NCI-H446 treated with DMSO at 0.1 percent for 48 hours (cell line): ENCODE measurements at places on chromosomes 12 and 14.

DNA sequence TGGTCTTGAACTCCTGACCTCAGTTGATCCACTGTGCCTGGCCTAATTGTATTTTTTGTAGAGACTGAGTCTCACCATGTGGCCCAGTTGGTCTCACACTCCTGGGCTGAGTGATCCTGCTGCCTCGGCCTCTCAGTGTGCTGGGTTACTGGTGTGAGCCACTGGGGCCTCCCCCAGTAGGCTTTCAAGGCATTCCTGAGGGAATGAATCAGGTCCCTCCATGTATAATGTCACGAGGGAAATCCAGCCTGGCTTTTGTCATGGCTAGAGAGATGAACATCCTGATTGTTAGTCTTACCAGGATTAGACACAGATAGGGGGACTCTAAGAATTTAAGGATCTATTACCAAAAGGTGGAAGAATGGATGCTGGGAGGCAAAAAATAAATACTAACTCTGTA lies 51.9 kb downstream of the CPSF2 start:
- no peak for DNase-seq

DNA sequence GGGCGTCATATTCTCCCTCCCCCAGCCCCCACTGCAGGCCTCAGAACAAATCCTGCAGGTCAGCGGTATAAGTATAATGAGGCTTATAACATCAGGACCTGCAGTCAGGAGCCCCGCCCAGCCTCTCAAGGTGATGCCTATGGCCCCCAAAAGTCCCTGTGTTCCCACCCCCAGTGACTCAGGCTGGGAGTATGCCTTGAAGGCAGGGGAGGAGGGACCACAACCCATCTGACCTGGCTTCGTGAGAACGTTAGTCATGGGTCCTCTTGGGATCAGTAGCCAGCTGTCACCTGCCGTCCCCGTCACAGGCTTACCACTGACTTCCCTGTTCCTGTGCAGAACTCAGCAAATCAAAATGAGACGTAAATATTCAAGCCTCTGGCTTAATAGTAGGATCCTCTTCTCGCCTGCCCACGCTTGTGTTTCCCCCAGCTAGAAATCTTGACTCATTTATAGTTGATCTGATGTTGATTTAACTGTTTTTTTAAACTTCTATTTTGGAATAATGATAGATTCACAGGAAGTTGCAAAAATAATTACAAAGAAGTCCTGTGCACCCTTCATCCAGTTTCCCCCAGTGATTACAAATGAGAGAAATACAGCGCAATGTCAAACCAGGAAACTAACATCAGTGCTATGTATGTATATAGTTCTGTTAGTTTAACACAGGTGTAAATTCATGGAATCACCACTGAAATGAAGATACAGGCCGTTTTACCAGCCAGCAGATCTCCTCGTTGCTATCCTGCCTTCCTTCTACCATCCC lies 107.5 kb downstream of the ADGRD1 start:
- no peak for DNase-seq

DNA sequence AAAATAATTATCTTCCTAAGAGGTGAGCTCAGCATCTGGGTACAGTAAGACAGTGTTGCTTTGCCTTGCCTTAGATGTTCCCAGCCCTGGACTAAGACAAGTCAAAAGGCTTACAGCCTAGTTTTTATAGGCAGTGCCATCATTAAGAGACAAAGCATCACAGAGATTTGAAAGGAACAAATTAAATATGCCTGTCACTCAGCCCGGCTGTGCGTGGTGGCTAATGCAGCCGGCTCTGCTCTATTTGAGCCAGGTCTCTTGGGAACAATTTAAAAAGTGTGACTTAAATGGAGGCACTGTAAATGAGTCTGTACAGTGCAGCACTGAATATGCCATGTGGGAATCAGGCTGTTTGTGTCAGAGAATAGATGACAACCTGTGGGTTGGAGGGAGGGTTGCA lies 1687.4 kb upstream of the FLRT2 start:
- DNase-seq = no peak

- no peak for DNase-seq
Observed at GRCh38 chr14:103569408-103569807, 6.6 kb downstream of the COA8 start.

GRCh38 chr14:68082698-68083291 lies 263.2 kb downstream of the RAD51B start:
- DNase-seq = no peak

GRCh38 chr12:100908501-100908900 lies 113.9 kb downstream of the ANO4 start:
- no peak for DNase-seq

DNA sequence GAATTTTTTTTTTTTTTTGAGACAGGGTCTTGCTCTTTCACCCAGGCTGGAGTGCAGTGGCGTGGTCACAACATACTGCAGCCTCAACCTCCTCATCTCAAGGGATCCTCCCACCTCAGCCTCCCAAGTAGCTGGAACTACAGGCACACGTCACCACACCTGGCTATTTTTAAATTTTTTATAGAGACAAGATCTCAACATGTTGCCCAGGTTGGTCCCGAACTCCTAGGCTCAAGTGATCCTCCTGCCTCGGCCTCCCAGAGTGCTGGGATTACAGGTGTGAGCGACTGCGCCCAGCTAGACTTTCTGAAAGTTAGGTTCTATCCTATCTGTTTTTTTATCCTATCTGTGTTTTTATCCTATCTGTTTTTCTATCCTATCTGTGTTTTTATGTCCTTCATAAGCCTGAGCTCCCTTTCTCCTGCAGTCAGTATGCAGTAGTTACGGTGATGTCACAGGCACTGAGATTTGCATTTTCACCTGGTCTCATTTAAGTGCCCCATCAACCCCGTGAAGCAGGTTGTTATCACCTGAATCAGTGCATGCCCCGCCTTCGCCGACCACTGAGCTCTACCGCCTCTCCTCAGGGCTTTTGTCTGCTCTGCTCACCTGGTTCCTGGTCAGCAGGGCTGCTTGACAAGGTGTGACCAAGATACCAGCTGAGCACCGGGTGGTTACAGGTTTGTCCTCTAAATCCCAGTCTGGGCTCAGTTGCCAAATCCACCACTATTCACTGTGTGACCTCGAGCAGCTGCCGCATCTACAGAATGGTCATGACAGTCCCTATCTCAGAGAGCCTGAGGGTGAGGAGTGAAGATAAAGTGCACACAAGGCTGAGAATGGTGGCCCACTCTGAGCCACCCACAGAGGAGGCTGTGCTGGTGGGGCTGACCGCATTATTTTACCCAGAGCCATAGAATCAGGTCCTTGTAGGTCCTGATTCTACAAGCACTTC lies 33.1 kb downstream of the SYNDIG1L start:
- DNase-seq = no peak

- no peak for DNase-seq
Observed at GRCh38 chr12:121748218-121748570, 35.6 kb downstream of the TMEM120B start.

- no peak for DNase-seq
Observed at GRCh38 chr12:115096588-115097397, 412.8 kb upstream of the TBX3 start.

- no peak for DNase-seq
Observed at GRCh38 chr12:46499901-46500300, 127.3 kb upstream of the SLC38A2 start.

- DNase-seq = no peak
Observed at GRCh38 chr12:120649442-120650232, 9.2 kb downstream of the CABP1 start.

GRCh38 chr12:75818863-75819262 lies 212.7 kb downstream of the PHLDA1 start:
- DNase-seq = no peak

DNA sequence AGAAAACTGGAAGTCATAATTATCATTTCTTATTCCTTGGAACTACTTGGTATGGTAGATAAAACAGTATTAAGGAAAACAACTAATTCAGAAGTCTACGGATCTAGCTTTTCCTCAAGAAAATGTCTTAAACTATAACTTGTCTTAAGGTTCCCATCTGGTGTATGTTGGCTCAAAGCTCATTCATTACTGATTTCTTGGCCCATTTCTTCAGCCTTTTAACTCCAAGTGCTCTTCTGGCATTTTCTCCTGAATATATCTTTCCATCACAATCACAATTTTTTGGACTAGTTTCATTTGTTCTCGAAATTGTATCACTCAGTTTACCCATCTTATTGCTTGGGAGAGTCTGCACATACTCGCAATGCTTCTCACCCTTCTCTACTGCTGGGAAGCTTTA lies 150.1 kb downstream of the C12orf50 start:
- no peak for DNase-seq

DNA sequence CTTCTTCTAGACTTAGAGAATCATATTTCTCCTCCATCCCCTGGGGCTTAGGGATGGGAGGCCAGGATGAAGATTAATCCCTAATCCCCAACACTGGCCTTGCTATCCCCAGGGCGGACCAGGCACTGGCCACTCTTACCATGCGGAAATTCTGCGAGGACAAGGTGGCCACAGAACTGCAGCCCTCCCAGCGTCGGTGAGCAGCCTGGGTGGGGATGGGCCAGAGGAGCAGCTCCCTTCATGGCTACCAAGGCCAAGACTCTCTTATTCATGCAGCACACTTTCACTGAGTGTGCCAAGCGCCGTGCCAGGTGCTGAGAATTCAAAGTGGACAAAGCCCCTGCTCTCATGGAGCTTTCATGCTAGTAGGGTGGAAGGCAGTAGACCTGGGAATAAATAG lies 7.0 kb downstream of the TNS2 start:
- DNase-seq = no peak

DNA sequence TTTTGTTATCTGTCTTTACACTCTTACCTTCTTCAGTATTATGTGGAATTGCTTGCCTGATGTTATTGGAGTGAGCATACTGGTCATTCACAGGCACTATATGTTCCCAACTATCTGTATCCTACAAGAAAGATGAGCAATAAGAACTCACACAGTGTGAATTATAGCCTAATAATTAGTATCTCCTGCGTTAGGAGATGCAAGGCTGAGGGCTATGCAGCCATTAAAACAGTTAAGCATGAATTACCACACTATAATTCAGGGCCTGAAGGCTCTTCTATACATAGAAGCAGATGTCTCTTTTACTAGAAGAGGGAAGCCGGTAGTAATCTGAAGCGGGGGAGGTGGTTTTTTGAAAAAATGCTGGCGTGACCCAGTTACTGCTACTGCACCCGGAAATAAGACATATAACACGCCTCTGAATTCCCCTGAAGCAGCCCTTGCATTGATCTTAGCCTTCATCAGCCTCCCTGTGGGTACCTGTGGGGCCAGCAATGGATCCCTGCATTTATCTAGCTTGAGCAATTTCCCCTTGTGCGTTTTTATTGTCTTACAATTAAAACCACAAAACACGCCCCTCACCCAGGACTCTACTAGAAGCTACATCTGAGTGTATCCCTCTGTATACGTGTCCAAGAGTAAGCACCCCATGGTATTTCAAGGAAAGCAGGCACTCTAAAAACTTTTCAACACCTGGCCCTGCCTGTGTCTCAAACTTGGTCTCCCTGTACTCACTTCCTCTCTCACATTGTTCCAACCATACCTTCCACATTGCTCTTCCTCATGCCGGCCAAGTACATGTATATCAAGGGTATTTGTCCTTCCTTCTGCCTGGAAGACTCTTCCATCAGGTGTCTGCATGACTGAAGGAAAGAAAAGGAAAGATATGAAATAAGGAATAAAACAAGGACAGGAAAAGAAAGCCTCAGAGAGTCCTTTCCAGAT lies 210.9 kb upstream of the ARID2 start:
- no peak for DNase-seq

DNA sequence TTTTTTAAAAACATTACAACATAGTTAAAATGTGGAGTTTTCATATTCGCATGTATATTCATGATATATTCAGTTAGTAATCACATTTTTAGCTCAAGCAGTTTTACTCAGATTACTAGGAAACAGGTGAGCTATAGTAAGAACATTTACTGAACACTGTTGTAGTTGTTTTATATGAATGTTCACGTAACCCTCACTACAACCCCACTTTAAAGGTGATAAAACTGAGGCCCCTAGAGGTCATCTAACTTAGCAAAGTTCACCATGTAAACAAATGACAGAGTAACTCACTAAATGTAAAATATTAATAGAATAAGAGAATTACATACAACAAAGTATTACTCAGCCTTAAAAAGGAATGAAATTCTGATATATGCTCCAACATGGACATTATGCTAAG lies 26.0 kb downstream of the RPAP3 start:
- no peak for DNase-seq

GRCh38 chr12:7110661-7111060 lies 1.6 kb upstream of the C1RL start:
- no peak for DNase-seq

- no peak for DNase-seq
Observed at GRCh38 chr12:50344775-50345174, 51.6 kb downstream of the FAM186A start.

DNA sequence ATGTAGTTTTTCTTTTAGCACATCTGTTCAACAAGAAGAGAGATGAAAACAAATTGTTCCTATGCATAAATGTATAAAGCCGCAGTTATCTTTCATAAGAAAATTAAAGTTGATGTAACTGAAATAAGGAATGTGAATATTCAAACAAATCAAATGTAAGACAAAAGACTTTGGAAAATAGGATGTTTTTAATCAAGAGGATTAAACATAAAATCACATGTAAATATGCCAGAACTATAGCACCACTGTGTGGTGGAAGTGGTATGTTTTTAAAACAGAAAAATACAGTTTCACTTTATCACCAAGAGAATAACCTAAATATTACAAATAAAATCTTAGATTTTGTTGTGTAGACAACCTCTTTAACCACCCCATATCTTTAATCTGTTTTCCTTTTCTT lies 40.4 kb downstream of the CAPS2 start:
- DNase-seq = peak; percentile 17

GRCh38 chr12:89863493-89863938 lies 154.9 kb upstream of the ATP2B1 start:
- no peak for DNase-seq

- no peak for DNase-seq
Observed at GRCh38 chr14:98769326-98769725, 502.7 kb downstream of the BCL11B start.

DNA sequence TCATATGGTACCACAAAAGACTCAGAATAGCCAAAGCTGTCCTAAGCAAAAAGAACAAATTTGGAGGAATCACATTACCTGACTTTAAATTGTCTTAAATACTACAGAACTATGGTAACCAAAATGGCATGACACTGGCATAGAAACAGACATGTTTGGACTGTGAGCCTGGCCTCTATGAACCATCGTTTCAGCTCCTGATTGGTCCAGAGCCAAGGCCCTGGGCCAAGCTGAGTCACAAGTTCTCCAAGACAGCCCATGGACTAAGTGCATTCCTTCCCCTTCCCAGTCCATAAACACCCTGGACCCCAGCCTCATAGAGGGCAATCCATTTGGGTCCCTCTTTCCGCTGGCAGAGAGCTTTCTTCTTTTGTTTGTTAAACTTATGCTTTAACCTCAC lies 12.1 kb upstream of the PRR4 start:
- no peak for DNase-seq

GRCh38 chr14:83300476-83301064 lies 1766.9 kb upstream of the SEL1L start:
- DNase-seq = peak; percentile 2

- no peak for DNase-seq
Observed at GRCh38 chr12:100984796-100985195, 190.2 kb downstream of the ANO4 start.
